Right kidney (tissue), 9 donors: ENCODE measurements at places on chromosomes 2 and 18.

GRCh38 chr2:168635065-168635577 is 167.3 kb upstream of the NOSTRIN start:
- peak; percentile 34 for DNase-seq

- DNase-seq = no peak
These were observed 70.7 kb downstream of the ATF2 start for GRCh38 chr2:175097297-175097696.

DNA sequence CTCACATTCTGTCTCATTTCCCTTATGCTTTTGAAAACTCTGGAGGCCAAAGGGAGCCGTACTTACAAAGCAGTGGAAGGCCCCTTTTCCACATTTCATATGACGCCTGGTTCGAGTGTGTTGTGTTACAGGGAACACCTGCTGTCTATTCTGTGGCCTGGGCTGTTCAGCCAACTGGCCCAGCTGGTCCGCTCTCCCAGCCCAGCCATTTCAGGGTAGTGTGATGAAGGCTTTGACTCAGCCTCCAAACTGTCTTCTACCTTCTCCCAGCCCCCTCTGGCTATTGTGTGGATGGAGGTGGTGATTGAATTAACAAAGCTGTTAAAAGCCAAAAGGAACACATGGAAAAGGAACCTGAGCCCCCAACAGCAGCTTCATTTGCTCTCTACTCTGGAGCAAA is 233.8 kb downstream of the ICOS start:
- DNase-seq = no peak

GRCh38 chr2:130845505-130846085 is 8.9 kb downstream of the ARHGEF4 start:
- no peak for DNase-seq
